ENCODE measurements at places on chromosomes 5 and 9. TPM values are rescaled to one million over a fixed set of nuclear protein-coding genes. Genes with fewer than 3 reads are reported as not detected.

Gene ZNF622
- 35.0 TPM for total RNA-seq

Gene SV2C
- not detected for total RNA-seq

Gene LMBRD2
- 7.0 TPM for total RNA-seq

Gene ADCY2
- under 0.01 TPM for total RNA-seq

Gene FAXDC2
- total RNA-seq = 3.6 TPM

Gene ARRDC1
- 25.2 TPM for total RNA-seq

Gene MARVELD2
- total RNA-seq = 0.88 TPM

Gene FOXI1
- not detected for total RNA-seq

Gene HSPA4
- 53.4 TPM for total RNA-seq

Gene KCNV2
- total RNA-seq = not detected

Gene IL7R
- 0.48 TPM for total RNA-seq

Gene CD74
- 5.4 TPM for total RNA-seq

Gene SRD5A1
- total RNA-seq = 5.2 TPM

Gene SLCO6A1
- not detected for total RNA-seq

Gene SH3PXD2B
- total RNA-seq = 30.8 TPM

Gene NIPAL4
- not detected for total RNA-seq

Gene SPEF2
- 1.8 TPM for total RNA-seq

Gene RORB
- 3.1 TPM for total RNA-seq

Gene PCDHB16
- 0.13 TPM for total RNA-seq

Gene PDE6A
- 0.13 TPM for total RNA-seq

Gene CREBRF
- 2.7 TPM for total RNA-seq

Gene CORO2A
- 0.32 TPM for total RNA-seq

Gene MROH2B
- total RNA-seq = not detected

Gene MAP1B
- total RNA-seq = 58.9 TPM

Gene IRX1
- 1.7 TPM for total RNA-seq

Gene ACOT12
- total RNA-seq = not detected
